ENCODE measurements at places on chromosomes 5 and 9.

DNA sequence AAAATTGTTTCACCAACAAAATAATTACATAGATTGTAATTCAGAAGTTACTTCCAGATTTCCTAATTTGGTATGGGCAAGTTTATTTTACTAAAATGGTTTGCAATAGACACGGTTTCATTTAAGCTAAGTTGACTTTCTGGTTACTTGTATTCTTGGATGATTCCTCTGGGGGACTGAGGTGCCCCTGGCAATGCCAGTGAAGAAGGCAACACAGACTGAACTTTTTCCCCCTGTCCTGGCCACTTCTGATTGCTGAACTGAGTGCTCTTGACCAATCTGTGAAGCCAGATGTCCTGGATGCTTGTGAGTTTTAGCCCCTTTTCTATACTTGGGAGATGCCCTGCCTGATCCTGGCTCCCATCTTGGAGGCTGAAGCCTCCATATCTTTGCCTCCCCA is 66.3 kb upstream of the FANCC start:
- no peak for DNase-seq

- DNase-seq = no peak
These were observed 21.7 kb downstream of the ANKRD55 start for GRCh38 chr5:56211298-56211865.

DNA sequence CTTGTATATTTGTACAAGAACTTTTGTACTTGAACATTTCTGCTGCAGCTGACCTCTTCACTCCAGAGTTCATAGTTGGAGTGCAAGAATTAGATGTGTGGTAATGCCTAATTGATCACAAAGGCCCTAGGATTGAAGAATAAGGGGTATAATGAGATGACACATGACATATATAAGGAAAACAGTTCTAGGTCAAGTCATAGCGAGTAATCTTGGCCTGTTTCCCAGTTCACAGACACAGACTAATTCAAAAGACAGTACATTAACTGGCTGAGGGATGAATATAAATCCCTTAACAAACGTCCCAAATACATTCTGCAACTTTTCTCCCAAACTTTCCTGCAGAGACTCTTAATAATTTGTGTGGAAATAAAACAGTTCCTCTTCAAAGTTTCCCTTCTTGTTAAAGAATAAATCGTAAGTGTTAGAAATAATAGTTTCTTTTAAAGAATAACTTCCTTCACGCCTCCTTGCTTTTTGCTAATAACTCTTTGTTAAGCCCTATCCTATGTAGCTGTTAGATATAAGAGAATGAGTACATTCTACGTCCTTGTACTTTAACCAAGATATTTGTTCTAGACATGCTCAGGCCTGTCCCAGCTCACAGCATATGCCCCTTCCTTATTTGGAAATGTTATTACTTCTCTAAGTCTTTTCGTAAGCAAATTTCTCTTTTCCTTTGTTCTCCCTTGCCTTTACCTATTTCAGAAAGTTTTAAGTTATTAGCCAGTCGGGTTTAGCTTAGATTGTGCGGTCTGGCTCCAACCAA is 556.4 kb upstream of the CTNND2 start:
- no peak for DNase-seq

- no peak for DNase-seq
These were observed 585.7 kb upstream of the ZNF608 start for GRCh38 chr5:125331987-125332598.

- DNase-seq = no peak
These were observed 117.3 kb upstream of the PLPPR1 start for GRCh38 chr9:100911273-100911672.

DNA sequence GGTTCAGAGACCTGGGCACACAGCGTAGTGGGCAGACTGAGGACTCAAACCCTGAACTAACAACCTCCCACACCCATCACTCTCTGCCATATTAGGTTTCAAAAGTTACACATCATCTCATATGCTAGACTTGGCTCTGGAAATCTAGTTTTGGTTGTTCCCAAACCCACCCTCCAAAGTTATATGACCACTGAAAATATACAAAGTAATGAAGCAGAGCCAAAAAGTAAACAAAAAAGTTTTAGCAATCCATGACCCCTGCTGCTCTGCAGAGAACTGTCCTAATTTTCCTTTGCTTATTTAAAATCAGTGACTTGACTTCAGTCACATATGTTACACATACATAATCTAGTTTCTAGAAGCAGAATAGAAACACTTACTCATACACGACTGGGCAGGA is 155.6 kb upstream of the TAS2R1 start:
- DNase-seq = no peak

DNA sequence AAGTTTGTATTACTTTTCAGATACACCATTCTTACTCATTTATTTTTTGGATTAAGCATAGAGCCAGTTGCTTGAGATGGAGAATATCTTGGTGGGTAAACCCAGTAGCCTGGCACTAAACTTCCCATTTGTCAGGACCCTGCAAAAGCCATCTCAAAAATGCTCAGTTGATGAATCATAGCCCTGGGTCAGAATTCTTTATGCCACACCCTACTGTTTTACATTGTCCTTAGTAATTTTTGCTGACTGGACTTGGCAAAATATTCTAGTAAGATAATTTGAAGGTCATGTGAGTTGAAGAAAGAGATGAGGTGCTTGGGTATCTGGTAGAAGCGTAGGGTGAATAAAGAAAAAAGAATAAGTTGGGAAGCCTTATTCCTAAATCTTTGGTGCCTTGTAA is 50.7 kb downstream of the C7 start:
- no peak for DNase-seq

- DNase-seq = no peak
These were observed 238.3 kb upstream of the EDIL3 start for GRCh38 chr5:84623019-84623418.

GRCh38 chr5:160266044-160266443 is 36.7 kb downstream of the FABP6 start:
- no peak for DNase-seq

- DNase-seq = no peak
These were observed 35.1 kb downstream of the KCNIP1 start for GRCh38 chr5:170538696-170539586.

- no peak for DNase-seq
These were observed 4.6 kb downstream of the FOXD1 start for GRCh38 chr5:73443829-73444498.

Data from CD4-positive, alpha-beta T cell treated with Interleukin-15 for 1 hour (primary cell).